ENCODE measurements at places on chromosomes 6 and 20.

DNA sequence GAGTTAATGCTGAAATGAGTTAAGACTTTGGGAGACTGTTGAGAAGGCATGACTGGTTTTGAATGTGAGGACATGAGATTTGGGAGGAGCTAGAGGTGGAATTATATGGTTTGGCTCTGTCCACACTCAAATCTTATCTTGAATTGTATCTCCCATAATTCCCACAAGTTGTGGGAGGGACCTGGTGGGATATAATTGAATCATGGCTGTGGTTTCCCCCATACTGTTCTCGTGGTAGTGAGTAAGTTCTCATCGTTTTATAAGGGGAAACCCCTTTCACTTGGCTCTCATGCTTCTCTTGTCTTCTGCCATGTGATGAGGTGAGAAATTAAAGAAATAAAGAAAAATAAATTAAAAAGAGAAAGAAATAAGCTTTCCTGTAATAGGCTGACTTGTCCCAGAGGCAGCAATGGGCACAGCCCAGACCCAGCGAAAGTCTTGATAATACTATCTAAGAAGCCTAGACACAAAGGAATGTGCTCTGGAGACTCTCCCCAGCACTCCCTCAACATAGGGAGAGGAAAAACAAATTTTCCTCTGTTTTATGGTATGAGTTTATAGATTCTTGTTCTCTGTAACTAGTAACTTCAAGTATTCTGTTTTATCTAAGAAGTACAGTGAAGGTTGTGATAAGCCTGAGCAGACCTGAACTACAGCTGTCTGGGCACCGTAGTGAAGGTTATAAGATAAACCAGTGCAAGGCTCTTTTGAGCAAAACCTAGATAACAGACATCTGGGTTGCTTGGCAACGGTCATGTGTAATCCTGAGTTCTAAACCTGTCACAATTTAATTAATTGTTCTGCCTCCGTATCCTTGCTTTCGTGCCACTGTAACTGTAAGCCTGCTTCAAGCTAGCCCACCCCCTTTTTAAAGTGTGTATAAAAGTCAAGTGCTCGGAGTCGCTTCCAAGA lies 88.9 kb upstream of the ECI2 start:
- DNase-seq: no peak

GRCh38 chr20:6115221-6115895 lies 7.5 kb downstream of the FERMT1 start:
- DNase-seq: no peak

DNA sequence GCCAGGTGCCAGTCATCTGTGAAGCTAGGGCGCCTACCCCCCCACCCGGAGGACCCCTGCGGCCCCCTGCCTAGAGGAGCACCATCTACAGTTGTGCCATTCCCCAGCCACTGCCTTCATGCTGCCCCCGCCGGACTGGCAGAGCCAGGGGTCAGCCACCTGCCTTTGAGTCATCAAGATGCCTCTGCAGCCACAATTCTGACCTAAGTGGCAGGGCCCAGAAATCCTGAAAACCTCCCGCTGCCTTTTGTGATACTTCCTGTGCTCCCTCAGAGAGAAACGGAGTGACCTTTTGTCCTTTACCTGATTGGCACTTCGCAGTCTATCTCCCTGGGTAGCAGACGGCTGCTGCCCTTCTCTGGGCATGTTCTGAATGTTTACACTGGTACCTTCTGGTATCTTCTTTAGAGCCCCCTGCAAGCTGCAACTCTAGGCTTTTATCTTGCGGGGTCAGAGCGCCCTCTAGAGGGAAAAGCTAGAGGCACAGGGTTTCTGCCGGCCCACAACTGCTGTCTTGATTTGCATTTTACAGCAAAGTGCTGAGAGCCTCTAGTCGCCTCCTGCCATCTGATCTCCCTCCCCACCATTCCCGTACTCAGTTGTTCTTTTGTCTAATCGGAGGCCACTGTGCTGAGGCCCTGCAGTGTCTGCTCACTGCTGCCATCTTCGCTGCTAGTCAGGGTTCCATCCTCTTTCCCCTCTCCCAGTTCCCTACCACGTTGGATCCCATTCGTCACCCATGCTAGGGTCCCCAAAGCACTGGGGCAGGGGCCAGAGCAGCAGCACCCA lies 26.9 kb downstream of the SPATA2 start:
- peak; percentile 1 for DNase-seq

DNA sequence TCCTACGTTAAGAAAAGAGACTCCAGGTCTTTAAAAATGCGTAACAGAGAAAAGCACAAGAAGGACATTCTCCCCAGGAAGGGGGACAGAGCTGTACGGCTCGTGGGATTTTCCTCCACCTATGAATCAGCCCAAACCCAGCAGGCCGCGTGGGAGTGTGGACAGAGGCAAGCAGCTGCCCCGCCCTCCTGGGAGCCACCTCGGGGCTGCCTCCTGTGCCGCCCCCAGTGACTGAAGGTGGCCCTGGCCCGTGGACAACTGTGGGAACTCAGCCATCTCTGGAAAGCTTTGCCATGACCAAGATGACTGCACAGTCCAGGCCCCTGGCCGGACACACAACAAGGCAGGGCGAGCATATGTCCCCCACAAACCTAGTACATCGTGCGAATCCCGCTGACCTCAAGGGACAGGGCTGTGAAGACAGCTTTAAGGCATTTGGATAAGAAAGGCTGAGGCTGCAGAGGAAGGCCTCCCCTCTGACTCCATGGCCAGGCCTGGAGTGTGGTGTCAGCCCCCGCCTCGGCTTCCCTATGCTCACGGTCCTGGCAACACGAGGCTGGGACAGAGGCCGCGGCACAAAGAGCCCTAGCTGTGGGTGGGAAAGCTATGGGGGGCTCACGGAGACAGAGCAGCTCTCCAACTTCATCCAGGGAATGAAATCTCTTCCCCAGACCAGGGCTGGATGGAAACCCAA lies 26.9 kb downstream of the PXDC1 start:
- no peak for DNase-seq

- no peak for DNase-seq
Measured at GRCh38 chr6:80144753-80145315, 38.4 kb downstream of the BCKDHB start.
